Activated CD4-positive, alpha-beta T cell treated with anti-CD3 and anti-CD28 coated beads, Interleukin-2, amount 50 U/mL, for 1 hour (primary cell): ENCODE measurements at places on chromosomes 3 and 15.

DNA sequence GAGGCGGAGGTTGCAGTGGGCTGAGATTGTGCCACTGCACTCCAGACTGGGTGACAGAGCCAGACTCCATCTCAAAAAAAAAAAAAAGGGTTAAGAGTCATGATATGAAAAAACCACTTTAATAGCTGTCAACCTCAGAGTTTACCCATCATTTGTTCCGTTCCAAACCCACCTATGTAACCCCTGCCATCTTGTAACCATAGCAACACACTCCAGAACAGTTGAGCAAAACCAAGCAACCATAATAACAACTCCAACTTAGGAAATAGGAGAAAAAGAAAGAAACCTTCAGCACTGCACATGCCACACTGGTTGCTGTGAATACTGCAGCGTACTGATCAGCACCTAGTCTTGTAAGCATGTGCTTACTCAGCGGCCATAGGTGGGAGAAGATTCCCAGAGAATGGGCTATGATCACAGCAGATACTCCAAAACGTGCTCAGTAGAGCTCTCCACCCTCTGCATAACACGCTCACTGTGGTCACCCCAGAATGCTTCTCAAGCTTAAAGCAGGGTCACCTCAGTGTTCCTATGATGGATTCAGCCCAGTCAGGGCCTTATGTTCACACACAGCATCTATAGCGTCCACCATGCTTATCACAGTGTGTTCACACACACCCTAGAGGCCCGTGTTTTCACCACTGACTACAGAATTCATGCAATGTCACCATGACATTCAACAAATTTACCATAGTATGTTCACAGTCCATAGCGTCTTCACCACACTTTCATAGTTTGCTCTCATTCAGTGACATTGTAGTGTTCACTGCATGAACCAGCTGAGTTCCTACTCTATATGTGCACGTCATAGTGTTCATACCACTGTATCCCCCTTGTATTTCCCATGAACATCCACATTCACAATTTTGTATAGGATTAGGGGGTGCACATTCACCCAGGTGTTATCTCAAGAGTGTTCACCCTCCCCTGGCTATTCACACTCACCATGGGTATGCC lies 6.5 kb upstream of the CILP start:
- no peak for DNase-seq

DNA sequence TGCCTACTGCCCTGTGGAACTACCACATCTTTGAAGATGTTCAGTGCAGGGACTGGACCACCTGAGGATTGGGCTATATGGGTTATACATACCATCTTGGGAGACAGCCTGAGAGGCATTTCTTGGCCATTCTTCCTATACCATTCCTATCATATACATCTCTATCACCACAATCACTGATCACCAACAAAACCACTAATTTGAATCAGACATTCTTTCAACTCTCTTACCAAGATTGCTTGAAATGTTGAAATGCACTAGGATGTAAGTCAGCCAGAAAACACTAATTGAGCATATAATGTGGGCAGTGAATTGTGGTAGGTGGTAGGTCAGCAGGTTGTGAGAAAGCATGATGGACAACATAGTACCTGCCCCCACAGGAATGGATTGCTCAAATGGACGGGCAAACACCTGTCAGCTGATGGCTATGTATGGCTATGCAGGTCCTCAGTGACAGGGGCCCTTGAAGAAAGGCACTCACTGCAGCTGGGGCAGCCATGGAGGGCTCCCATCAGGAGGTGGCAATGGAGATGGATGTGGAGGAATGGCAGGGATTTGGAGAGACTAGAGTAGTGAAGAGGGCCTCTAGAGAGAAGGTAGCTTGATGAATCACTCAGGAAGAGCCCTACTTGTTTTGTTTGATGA lies 49.1 kb downstream of the AMOTL2 start:
- no peak for DNase-seq

DNA sequence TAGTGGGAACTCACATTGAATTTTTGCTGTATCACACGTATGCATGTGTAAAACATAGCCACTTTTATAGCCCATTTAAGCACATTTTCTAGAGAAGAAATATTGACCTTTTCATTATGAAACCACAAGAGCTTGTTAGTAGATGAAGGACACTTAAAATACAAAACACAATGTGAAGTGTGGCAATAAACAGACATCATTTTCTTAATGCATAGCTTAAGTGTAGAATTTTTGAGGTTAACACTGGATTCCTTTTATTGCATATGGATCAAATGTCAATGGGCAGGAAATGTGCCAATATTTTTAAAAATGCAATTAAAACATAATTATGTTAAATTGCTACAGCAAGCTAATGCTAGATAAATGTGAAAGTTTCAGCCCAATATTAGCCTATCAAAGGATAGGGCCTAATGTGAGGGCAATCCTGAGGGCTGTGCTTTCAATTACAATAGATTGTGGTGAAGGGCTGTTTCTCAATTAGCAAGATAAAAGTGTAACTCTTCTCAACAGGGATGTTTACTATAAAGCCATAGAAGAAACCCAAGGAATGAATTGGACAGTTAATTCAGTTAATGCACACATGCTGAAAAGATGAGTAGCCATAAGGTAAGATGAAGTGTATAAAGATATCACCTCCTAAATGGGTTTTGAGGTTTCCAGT lies 489.0 kb upstream of the CDIN1 start:
- DNase-seq = no peak

DNA sequence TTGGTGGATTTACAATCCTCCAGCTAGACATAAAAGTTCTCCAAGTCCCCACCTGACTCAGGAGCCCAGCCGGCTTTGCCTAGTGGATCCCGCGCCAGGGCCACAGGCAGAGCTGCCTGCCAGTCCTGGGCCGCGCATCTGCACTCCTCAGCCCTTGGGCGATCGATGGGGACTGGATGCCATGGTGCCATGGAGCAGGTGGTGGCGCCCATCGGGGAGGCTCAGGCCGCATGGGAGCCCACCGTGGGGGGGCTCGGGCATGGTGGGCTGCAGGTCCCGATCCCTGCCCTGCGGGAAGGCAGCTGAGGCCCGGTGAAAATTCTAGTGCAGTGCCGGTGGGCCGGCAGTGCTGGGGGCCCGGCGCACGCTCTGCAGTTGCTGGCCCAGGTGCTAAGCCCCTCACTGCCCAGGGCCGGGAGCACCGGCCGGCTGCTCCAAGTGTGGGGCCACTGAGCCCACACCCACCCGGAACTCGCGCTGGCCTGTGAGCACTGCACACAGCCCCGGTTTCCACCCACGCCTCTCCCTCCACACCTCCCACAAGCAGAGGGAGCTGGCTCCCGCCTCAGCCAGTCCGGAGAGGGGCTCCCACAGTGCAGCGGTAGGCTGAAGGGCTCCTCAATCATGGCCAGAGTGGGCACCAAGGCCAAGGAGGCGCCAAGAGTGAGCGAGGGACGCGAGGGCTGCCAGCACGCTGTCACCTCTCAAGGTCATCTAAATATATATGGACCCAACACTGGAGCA lies 38.8 kb upstream of the IGSF11 start:
- DNase-seq = no peak
